ENCODE measurements at places on chromosomes 7 and 10.

- no peak for DNase-seq
Measured at GRCh38 chr10:119768455-119769094, 42.7 kb downstream of the INPP5F start.

GRCh38 chr10:105284476-105285215 is 643.6 kb downstream of the SORCS3 start:
- DNase-seq = no peak

DNA sequence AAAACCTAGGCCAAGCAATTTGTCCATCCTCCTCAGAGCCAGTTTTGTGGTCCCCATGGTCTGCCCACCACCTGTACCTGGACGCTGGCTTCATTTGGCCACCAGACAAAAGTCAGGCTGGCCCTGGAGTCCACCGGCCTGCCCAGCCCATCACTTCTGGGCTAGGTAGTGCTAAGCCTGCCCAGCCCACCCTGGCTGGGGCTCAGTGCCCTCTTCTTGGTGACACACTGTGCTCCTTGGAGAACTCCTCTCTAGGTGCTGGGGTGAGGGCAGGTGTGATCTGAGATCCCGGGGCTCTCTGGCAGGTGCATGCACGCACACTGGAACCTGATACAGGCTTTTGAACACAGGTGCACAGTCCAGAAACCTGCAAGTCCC is 1.1 kb downstream of the AIFM2 start:
- no peak for DNase-seq

DNA sequence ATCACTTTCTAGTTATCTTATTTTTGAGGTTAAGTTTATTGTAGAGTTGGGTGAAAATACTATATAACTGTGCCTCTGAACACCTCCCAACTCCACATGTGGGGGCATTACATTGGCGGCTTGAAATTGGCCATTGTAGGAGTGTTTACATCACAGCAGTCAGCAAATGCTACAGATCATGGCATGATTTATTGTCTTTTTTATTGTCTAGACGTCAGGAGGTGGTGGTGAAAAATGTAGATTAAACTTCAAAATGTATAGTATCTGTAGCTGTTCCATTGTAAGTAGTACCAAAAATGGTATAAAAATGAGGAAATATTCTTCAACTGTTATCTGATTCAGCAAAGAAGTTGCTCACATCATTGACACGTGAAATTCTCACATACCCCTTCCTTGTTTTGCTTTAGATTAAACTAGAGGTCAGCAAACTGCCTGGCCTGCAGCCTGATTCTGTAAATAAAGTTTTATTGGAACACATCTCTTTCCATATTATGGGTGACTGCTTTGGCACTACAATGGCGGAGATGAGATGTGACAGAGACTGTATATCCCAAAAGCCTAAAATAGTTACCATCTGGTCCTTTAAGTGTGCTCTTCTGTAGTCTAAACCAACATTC is 35.0 kb downstream of the TAF3 start:
- DNase-seq = no peak

All from kidney glomerular epithelial cell (primary cell).